Brain microvascular endothelial cell (primary cell): ENCODE measurements at places on chromosomes 11 and 22.

- DNase-seq: no peak
Measured at GRCh38 chr11:63911876-63912275, 5.1 kb downstream of the RCOR2 start.

DNA sequence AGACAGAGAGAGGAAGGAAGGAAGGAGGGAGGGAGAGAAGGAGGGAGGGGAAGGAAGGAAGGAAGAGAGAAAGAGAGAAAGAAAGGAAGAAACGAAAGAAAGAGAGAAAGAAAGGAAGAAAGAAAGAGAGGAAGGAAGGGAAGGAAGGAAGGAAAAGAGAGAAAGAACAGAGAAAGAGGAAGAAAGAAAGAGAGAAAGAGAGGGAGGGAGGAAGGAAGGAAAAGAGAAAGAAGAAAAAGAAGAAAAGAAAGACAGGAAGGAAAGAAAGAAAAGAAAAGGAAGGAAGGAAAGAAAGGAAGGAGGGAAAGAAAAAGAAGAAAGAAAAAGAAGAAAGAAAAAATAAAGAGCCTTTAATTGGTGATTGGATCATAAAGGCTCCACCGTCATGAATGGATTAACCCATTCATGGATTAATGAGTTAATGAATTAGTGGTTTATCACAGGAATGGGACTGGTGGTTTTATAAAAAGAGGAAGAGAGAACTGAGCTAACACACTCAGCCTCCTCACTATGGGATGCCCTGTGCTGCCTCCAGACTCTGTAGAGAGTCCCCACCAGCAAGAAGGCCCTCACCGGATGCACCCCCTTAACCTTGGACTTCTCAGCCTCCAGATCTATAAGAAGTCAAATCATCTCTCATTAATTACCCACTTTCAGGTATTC is 9.0 kb upstream of the PLAAT2 start:
- no peak for DNase-seq

- no peak for DNase-seq
Measured at GRCh38 chr11:117426941-117427340, 99.3 kb downstream of the CEP164 start.

DNA sequence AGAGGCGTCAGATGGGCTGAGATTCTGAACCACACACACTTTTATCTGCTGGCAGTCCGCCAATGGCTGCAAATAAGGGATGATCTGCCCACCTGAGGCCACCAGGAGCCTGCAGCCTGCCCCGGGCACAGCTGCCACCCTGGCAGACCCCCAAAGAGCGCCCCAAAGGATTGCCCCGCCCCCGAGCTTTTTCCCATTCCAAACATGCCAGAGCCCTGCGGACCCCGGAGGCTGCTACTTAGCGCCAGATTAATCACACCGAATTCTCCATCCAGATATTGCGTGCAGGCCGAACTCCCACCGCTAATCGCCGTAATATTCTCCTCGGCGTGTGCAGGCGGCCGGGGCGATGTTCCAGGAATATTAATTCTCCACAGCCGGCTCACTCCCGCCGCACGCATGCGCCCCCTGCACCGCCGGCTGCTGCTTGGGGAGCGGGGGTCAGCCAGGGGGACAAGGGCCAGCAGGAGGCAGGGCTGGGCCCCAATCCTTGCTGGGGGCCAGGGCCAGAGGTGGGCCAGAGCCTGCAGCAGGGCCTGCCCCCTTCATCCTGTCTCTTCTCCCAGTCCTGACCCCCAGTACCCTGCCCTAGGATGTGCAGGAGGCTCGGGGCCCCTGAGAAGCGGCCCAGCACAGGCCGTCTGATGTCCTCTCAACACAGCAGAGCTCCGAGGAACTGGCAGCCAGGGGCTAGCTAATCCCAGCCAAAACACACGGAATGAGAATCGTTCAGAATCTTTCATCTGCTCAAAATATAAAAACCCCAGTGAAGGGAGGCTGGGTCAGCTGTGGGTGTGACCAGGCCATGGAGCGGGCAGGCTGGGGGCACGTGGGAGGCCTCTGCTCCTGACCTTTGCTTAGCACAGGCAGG is 19.5 kb upstream of the TCF20 start:
- DNase-seq: no peak

GRCh38 chr11:117603932-117604331 is 193.1 kb downstream of the DSCAML1 start:
- DNase-seq: no peak

DNA sequence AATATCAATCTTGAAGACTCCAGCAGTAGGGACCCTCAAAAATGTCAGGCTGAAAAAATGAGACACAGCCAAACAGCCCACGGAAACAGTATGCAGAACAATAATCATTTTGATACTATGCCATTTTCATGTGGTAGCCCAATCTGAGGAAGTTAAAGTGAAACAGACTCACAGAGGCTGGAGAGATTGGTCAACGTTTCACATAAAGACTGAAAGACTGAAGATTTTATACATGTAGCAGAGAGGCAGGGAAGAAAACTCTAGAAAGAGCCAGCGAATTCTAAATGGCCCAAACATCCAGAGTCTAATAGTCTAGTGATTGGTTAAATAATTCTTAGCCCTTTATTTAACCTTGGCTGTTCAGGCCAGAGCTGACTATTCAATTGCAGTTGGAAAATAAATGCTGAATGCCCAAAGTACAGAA is 49.4 kb downstream of the MAML2 start:
- DNase-seq: peak; percentile 39

- no peak for DNase-seq
Measured at GRCh38 chr22:19811811-19812771, 42.6 kb downstream of the GNB1L start.

DNA sequence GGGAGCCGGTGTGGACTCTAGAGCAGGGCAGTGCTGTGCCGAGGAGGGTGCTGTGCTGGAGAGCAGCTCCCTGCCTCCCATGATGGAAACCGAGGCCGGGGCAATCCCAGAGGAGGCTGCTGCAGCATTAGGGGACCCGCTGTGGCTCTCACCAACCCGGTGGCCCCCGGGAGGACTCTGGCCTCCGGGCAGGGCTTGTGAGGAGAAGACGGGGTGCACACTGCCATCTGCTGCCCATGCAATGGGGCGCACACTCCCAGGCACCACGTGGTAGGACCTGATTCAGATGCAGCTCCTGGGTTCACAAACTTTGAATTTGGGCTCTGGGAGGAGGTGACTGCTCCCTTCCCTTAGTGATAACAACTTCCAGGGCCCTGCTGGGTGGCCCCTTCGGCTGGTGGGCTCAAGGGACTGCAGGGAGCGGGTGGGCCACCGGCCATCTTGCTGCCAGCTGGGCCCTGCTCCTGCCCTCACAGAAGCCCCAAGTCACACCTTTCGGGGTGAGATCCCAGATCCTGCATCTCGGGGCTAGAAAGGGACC is 93.8 kb upstream of the FGF3 start:
- DNase-seq: no peak

DNA sequence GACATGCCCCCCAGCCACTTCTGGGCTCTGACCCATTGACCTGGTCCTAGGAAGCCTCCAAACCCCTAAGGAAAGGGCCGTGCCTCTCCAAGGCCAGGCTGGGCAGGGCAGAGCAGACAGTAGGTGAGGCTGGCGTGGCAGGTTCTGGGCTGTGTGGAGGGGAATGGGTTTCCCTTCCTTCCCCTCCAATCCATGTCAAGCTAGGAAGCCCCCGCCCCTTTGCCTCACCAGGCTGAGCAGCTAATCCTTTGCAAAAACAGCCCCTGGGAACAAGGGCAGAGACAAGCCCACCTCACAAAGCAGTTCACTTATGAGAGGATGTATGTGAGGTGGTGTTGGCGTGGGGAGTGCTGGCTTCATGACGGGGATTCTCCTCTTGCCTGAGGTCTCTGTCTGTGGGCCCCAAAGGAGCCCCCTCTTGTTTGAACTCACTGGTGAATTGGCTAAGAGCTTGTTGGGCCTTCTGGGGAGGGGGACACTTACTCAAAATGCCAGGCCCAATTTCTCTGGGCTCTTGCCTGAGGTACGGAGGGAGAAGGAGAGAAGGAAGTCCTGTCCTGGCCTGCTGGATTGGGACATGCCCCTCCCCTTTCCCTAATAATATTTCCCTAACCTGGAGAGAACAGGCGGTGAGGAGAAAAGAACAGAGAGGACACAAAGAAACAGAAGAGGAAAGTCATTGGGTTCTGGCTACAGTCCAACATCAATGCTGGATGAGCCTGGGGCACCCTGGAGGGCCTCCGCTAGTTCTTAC is 1.6 kb upstream of the TRIM29 start:
- DNase-seq: no peak

DNA sequence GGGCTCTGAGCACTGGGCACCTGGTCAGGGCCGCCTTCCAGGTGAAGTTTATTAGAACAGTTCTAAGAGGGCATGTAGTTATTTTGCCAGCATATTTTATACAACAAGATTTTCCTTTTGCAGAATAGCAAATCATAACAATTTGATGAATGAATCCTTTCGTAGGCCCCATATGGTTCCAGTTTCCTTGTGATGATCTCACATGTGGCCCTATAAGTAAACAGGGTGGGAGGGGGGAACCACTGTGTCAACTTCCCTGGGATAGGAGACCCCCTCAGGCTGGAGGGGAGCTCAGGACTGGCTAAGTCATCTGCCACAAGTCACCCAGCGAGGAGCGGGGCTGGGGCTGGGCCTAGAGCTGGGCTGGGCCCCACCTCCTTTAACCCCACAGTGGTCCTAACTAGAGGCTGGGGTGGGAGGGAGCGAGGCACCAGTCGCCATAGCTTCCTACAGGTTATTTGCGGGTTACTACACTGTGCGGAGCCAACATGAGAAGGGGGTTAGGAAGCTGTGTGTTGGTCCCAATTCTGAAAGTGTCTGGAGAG is 4.2 kb downstream of the FBLN1 start:
- no peak for DNase-seq

DNA sequence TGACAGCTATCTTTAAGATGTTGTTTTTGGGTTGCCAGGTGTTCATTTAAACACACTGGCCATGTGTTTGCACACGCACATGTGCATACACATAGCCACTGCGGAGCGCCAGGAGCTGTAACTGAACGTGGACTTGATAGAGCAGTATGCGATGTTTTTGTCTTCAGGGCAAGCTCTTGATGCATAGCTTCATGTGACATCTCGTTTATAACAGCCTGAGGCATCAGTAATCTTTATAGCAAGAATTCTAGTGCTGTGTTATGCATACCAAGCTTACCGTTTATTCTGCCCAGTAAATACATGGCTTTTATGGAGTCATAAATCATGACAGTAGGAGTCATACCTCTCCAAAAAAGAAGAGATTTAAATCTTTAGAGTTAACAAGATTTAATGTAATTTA is 87.0 kb downstream of the ATXN10 start:
- no peak for DNase-seq

DNA sequence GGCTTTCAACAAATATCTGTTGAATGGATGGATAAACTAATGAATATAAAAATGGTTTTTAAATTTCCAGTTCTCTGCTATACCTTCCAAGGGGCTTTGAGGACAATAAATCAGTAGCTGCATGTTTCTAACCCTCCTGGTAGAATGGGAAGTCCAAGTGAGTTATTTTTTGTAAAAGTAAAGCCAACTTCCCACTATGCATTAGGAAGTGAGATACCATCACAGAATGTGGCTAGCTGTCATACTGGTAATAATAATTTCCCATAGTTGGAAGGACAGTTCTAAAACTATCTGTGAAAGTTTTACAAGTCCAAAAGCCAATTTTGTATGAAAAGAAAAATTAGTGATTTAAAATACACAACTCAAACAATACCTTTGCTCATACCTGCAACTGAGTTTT is 50.0 kb downstream of the TMEM123 start:
- DNase-seq: no peak

- peak; percentile 43 for DNase-seq
Measured at GRCh38 chr11:93020248-93021046, 51.0 kb downstream of the MTNR1B start.

- DNase-seq: no peak
Measured at GRCh38 chr11:106627694-106628093, 390.6 kb downstream of the GUCY1A2 start.

DNA sequence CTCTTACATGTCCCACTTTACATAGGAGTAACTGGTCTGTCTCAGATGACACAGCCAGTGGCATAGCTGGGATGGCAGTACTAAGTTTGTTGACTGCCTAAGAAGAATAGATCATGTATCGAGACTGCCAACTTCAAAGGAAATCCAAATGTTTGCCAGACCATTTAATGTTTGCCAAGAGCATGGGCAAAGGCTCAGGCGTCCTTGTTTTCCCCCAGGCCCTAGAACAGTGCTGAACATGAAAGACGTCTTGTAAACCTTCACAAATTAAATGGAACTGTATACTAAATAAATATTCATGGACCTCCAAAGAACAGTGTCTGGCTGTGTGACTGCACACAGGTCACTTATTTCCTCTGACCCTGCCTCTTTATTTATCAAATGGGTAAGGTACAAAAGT is 234.7 kb upstream of the CCDC90B start:
- no peak for DNase-seq

DNA sequence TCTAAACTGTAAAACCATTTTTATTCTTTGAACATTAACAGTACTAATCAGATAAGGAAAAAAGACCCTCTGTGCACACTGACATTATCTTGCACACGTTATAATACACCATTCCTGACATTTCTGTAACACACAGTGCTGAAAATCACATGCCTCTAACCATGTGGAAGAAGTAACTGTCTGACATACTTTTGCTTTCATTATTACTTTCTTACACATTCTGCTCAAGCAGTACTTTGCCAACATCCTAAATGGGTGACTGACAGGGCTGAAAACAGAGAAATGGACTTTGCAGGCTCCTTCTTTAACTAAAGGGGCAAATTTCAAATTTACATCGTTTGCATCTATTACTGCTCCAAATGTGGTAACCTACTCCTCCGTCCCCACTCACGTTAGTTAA is 22.8 kb upstream of the TP53AIP1 start:
- no peak for DNase-seq

- DNase-seq: no peak
Measured at GRCh38 chr11:813456-814096, 3.8 kb downstream of the RPLP2 start.

- DNase-seq: no peak
Measured at GRCh38 chr11:15346907-15347306, 232.2 kb downstream of the INSC start.

- DNase-seq: no peak
Measured at GRCh38 chr11:12554122-12554521, 120.1 kb upstream of the TEAD1 start.

DNA sequence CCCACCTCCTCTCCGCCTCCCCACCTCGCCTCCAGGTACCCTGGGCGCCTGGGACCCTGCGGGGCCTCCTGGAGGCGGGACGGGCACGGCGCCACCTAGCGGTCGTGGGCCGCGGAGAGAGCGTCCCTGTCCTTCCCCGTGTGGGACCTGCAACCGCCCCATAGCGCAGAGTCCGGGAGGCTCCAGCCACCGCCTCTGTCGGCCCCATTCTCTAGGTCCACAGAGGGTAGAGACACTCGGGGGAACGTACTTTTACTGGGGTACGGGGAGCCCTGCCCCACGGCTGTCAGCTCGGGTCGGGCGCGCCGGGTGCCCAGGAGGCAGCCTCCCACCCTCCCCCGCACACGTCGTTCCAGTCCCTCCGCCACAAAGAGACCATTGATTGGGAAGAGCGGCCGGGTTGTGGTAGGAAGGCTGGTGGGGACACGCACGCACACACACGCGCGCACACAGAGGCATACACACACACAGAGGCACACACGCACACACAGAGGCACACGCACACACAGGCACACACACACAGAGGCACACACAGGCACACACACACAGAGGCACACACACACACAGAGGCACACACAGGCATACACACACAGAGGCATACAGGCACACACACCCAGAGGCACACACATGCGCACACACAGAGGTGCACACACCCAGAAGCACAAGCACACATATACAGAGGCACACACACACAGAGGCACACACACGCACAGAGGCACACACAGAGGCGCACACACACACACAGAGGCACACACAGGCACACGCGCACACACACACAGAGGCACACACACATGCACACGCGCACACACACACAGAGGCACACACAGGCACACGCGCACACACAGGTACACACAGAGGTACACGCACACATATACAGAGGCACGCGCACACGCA is 12.6 kb upstream of the NECTIN1 start:
- DNase-seq: no peak
